Urinary bladder (tissue), 4 donors: ENCODE measurements at places on chromosomes 12 and 14.

GRCh38 chr12:71441836-71442566, 2.4 kb downstream of the LGR5 start:
- DNase-seq, result no peak

DNA sequence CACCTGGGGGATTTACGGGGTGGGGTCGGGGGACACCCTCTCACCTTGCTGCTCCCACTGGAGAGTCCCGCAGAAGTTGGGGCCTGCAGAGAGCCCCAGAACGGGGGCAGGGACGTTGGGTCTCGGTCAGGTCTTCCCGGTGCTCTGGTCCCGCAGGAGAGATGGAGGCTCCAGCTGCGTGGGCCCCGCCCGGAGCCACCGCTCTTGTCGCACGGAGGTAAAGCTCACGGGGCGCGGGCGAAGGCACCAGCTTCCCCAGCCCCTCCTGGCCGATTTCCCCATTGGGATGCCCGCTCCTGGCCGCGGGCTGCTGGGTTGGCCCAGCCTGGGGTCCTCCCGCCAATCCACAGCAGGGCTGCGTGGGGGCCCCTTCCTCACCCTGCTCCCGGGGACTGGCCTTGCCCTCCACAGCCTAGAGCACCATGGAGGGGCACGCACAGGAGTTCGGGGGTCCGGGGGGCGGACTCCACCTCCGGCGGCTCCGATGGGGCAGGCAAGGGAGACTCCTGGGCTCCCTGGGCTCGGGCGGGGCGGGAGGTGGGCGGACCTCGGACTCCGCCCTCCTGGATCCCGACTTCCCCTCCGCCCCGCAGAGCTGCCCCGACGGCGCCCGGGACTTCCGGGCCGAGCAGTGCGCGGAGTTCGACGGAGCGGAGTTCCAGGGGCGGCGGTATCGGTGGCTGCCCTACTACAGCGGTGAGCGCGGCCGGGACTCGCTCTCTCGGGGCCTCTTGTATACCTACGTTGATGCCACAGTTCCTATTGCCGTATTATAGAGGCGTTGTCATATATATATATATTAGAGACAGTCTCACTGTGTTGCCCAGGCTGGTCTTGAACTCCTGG, 8.4 kb downstream of the PAPLN start:
- DNase-seq, result no peak

- no peak for DNase-seq
Observed at GRCh38 chr12:112950701-112951100, 12.4 kb downstream of the OAS3 start.

DNA sequence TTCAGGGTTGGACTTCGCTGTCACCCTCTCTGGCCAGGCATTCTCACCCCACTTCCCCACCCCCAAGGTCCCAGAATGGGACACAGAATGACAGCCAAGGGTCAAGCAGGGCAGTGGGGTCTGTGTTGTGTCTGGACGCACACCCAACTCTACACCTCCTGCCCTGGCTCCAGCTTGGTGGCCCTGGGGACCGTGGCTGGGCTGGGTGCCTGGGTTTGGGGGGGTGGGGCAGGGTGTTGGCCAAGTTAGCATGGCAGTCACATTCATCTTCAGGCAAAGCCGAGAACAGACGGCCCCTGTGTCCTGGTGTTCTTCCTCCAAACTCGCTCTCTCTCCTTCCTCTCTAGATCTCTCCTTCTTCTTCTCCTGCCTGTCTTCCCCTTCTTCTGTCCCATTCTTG, 5.6 kb downstream of the LRP1 start:
- DNase-seq, result no peak

DNA sequence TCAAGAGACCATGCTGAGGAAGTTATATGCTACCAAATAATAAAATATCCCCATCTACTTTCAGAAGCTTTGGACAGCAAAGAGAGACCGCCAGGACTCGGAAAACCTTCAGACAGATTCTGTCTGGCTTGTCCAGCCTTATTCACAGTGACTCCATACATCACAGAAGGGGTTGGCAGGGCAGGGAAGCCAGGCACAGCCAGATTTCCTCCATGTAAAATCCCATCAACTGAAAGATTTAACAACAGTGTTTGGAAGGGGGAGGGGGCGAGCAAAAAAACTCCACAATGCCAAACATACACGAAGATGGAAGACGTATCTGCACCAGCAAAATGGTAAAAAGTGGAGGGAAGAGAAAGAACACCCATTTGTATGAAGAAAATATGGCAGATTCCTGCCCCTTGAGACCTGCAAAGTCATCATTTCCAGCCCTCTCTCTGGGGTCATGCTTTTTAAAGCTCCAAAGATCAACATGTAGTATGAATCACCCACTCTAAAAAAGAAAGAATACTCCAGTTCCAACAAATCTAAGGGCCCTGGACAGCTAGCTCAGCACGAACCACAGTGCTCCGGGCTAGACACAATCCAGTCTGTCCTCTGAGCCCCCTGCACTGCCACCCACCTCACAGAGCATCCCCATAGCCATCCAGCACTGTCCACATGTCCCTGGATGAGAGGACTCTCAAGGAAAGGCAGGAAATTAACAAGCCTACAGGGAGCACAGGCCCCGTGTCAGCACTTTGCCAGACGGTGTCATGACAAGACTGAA, 116.4 kb downstream of the DICER1 start:
- no peak for DNase-seq

DNA sequence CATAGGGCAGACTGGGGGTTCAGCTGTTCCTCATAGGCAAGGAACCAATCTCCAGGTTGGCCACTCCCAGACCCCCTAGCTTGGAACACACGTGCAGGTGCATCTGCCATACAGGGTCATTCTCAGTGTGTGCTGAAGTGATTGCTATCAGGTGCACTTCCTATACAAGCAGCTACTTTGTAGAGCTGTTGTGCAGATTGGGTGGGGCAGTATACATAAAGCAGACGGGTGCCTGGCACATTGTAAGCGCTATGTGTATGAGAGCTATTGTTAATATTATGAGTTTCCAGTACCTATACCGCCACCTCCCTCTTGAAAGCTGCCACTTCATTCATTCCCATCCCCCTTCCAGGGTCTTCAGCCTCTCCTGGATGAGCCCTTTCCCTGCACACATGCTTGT, 17.3 kb downstream of the IRF2BPL start:
- DNase-seq, result no peak

- DNase-seq, result no peak
Observed at GRCh38 chr12:25962932-25963525, 4.5 kb downstream of the RASSF8 start.
